ENCODE measurements at places on chromosomes 2 and 18. TPM values are rescaled to one million over a fixed set of nuclear protein-coding genes. Genes with fewer than 3 reads are reported as not detected.
A peak's percentile ranks its signal among the peaks of the same experiment; 100 is the strongest.

DNA sequence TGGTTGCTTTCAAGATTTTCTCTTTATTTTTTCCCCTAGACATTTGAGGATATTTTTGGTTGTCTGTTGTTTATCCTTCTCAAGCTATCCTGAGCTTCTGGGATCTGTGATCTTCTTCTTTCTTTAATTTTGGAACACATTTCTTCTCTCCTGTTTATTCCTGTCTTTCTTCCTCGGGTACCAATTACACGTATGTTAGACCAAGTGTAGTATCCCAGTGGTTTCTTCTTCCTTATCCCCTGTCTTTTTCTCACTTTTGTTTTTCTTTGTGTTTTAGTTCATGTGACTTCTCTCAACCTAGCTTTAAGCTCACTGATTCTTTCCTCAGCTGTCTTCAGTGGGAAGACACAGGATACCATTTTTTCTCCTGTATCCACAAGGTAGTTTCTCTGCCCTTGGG lies 120.0 kb downstream of the GALR1 start:
- no peak for DNase-seq

DNA sequence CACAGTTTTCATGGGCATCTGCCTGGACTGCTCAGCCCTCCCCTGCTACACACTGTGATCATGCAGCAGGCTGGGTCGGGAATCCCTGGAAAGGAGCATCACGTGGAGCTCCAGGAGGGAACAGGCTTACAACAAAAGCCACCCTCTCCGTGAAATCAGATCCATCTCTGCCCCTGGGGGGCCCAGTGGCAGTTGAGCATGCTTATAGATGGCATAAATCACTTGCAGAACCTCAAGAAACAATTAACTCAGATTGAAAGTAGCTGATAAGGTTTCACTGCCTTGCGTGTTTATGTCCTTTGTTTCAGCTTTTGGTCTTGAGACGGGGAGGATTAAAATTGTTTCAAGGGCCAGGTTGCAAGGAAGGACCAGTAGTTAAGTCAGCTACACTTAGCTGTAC lies 354.8 kb upstream of the MEIS1 start:
- no peak for DNase-seq

- DNase-seq: no peak
Measured at GRCh38 chr2:176002688-176003210, 682 bp upstream of the LNPK start.

- no peak for DNase-seq
Measured at GRCh38 chr2:69567909-69568300, 75.6 kb downstream of the AAK1 start.

DNA sequence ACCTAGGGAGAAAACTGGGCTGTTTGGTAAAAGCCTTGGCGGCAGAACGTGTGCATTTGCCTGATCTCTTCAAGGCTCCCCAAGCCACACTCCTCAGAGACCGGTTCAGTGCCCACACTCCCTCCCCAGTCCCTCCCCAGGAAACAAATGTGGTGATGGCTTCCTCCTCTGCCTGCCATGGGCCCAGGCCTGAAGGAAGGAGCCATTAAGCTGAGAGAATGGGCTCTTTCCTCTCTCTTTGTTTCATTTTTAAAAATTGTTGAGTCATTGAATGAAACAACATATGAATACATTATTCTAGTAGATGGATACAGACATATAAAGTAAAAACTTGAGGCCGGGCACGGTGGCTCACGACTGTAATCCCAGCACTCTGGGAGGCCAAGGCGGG lies 50.6 kb upstream of the YWHAQ start:
- peak; percentile 49 for DNase-seq

DNA sequence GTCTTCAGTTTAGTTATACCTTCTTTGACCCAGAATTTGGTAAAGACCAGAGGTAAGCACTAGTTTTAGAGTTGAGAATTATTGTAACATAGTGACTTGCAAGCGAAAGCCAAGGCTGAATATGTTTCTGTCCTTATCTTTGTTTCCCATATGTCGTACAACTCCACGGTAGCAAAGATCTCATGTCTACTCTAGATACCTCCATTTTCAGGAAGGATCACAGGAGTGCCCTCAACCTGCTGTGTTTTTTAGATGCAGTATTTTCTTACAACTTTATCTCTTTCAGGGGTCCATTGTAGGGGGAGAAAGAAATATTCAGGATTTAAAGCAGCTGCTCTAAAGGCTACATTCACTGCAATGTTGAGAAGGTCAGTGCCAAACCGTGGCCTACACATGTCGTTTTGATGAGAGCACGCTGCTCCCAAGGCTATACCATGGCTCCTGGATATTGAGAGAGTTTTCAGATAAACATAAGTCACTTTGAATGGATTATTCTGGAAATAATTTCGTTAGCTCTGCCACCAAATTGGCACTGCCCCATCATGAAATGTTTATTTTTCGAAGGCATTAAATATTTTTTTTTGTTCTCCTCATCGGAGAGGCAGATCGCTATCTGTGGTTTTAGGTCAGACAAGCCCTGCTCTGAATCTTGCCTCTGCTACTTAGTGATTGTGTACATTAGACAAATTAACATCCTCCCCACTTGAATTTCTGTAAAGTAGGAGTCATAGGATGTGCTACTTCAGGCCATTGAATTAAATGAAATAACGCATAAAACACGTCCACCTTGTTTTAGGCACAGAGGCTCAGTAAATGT lies 2.1 kb downstream of the RHBDD1 start:
- no peak for DNase-seq

DNA sequence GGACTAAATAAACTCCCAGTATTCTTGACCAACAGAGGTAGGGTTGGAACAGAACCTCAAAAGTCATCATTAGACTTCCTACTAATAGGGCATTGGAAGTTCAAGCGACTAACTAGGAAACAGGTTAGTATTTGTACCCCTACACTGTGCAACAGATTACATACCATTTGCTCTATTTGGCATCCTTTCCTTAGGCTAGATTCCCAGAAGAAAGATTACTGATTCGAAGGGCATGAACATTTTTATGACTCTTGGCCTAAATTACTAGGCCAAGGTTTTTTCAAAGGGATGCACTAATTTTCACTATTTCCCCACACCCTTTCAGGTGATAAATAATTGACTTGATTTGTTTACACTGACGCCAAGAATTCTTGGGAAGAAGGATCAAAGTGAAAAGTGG lies 104.8 kb upstream of the CYP1B1 start:
- no peak for DNase-seq

GRCh38 chr18:56089612-56090258 lies 501.7 kb upstream of the TCF4 start:
- no peak for DNase-seq

- DNase-seq: no peak
Measured at GRCh38 chr2:152618193-152618564, 99.1 kb downstream of the PRPF40A start.

GRCh38 chr2:127361929-127362885 lies 25.6 kb downstream of the MAP3K2 start:
- no peak for DNase-seq

GRCh38 chr2:25252291-25253152 lies 84.1 kb upstream of the POMC start:
- DNase-seq: peak; percentile 51

KLHL41 gene
- total RNA-seq: not detected

RPRD1A gene
- total RNA-seq: 37.0 TPM

POTEF gene
- not detected for total RNA-seq

GKN2 gene
- total RNA-seq: not detected

Data from T-cell (primary cell).